ENCODE measurements at places on chromosomes 3 and 15.

DNA sequence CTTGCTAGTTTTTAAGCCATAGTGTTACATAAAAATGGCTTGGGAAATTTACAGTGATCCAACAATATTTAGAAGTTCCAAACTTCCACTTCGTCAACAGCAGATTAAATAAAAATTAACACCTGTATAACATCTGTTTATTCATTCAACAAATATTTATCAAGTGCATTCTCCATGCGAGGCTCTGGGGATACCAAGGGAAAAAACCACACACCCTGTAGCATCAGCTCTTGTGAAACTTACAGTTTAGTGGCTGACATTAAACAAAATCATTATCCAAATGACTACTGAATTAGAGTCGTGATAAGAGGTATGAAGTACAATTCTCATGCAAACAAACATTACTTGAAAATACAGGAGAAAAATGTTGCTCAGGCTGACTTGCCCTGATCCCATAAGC is 122.9 kb downstream of the DLG1 start:
- no peak for DNase-seq

DNA sequence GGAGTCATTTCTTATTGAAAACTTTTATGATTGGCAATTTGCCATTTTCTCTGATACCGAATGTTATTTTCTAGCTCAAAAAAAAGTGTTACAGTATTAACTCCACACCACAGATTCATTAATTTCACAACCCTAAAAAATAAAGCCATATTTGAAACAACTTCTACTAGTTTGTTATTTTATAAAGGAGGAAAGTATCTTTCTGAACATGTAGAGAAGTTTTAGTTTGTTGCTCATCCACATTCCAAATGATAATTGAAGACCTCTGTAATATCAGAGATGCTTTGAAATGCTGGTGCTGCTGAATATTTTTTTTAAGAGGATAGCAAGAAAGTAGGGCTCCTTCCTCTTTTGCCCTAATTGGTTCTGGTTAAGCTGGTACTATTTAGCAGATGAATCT is 1.9 kb downstream of the VGLL3 start:
- DNase-seq, result no peak

GRCh38 chr15:68618908-68619698 is 40.3 kb downstream of the CORO2B start:
- no peak for DNase-seq

DNA sequence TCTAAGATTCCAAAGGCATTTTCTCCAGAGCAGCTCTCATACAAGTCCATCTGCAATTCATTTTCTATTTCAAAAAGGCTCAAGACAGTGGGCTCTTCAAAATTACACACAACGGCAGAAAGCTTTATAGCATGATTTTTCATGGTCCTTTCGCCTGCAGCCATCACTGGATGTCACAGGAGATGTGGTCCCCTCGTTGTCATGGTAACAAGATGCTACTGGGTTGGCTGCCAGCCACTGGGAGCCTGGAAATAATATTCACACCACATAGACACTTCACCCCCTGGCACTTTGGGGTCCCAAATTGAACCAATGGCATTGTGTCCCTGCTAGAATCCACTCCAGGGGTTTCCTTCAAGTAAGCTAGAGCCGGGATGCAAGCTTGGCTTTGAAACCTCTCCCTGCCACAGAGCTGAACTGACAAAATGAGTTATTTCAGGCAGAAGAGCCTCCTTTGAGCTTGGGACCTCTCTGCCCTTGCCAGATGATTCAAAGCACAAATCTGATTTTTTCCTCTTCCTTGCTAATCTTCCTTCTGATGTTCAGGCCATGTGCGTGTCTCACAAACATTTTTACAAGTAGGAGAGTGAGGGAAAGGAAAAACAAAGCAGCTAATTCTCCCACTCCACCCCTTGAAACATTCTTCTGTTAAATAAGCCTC is 512.6 kb upstream of the ADAMTS9 start:
- DNase-seq, result no peak

DNA sequence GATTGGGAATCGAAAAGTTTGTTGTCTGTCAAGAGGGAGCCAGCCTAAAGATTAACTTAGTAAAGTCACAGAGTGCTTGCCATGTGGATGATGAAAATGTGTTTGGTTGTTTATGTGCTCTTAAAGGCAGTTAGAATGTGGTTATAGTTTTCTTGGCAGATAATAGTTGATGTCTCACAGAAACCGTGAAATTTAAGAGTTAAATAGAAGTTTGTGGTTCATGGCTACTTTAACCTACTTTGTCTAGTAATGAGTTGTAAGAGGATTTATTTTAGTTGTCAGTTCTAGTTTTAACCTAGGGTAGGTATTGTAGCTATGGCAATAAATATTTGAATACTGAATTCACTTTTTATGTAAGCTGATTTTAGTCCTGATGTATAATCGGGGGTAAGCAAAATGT is 36.4 kb upstream of the EIF3J start:
- no peak for DNase-seq

GRCh38 chr3:152376351-152377183 is 107.8 kb downstream of the MBNL1 start:
- DNase-seq, result no peak

- no peak for DNase-seq
These were observed 330.6 kb upstream of the MCTP2 start for GRCh38 chr15:93900476-93901400.

GRCh38 chr3:141442446-141442845 is 44.4 kb upstream of the RASA2 start:
- DNase-seq, result no peak

GRCh38 chr3:191314109-191314728 is 15.0 kb upstream of the CCDC50 start:
- DNase-seq, result no peak

- DNase-seq, result no peak
These were observed 57.2 kb downstream of the ITGB5 start for GRCh38 chr3:124829819-124830554.

- no peak for DNase-seq
These were observed 111.8 kb upstream of the SLC25A36 start for GRCh38 chr3:140829796-140830195.

DNA sequence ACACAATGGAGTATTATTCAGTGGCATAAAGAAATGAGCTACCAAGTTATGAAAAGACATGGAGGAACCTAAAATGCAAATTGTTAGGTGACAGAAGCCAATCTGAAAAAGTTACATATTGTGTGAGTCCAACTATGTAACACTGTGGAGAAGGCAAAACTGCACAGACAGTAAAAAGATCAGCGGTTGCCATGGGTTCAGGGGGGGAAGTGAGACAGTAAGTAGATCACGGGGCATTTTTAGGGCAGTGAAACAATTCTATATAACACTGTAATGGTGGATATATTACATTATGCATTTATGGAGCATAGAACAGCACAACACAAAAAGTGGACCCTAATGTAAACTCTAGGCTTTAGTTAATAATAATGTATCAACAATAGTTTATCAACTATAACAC is 17.6 kb downstream of the CBLB start:
- no peak for DNase-seq

DNA sequence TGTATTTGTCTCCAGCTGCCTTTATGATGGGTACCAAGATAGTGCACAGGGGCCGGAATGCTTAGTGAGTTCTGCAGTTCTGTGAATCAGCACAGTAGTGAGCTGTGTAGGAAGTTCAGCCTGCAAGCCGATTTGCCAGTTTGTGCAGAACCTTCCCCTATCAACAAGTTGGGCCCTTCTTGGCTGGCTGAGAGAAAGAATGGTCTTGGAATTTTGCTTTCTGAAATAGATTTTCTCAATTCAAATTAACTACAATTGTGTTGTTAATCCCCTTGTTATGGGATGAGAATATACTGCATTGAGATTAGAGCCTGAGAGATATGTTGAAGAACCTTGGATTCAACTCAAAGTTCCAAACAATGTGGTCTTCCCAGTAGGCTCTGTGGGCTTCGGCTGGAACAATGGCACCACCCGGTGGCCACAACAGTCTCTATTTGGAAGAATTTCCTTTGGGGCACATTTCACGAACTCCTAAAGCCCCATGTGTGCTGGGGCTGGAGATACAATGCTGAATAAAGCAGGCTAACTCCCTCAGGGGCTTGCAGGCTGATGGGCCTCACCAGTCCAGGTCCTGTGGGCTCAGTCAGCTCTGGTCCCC is 59.1 kb downstream of the TRIM42 start:
- DNase-seq, result no peak

- no peak for DNase-seq
These were observed 50.6 kb upstream of the SPATA16 start for GRCh38 chr3:173191611-173192010.

GRCh38 chr15:78308422-78309032 is 9.1 kb upstream of the SKIC8 start:
- peak; percentile 46 for DNase-seq

DNA sequence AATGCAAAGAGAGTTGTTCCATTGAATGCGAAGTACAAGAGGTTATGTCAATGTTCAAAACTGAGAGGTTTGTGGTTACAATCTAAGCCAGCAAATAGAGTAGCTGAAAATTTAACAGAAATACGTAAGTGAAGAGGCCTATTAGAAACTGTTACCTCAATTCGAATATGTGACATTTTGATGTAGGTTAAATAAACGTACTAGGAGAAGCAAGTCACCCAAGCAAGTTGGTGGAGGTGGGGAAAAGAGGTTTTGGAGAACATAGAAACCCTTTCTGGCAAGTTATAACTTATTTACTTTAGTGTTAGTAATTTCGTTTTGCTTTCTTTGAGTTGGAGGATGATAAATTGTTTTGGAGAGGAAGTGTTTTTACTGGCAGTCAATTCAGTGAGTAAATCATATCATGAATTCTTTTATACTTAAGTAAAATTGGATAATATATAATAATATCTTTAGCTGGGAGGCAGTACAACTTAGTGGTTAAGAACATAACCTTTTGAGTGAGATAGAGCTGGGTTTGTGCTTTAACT is 91.2 kb upstream of the NAALADL2 start:
- no peak for DNase-seq

DNA sequence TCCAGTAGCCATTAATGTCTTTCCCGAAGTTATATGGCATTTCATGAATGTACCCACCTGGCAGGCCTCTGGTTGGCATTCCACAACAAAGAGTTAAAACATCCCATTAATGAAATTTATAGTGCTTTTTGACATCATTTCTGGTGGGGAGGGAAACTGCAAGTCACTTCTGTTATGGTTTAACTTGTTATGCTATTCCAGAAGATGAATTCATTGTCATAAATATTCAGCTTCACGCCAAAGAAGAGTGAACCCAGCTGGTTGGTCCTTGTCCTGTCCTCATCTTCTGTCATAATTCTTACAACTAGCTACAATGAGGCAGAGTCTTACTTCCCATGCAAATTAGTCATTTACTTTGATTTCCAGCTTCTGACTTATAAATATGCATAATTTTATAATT is 471.5 kb downstream of the FGF12 start:
- no peak for DNase-seq

DNA sequence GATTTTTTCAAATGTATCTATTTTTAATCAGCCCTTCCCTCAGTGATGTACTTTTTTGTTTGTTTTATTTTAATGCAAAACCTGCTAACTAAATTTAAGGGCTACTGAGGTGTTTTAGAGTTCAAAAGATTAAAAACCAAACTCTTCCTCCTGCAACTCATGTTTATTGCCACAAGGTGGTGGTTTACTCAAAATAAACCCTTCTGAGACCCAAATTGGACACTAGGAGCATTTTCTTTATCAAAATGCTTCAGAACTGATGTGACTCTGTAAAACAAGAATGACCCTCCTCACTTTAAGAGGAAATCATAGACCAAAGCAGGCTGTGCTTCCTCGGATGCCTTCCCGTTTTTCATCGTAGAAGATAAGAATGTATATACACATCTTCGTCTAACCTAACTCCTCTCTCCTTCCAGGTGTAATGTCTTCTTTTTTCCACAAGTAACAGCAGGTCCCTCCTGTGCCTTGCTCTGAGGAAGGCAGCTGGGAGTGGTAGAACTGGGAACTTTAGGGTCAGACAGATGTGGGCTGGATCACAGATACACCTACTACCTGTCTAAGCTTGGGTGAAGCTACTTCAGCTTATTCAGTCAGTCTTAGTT is 2.9 kb upstream of the NME9 start:
- DNase-seq, result peak; percentile 33

DNA sequence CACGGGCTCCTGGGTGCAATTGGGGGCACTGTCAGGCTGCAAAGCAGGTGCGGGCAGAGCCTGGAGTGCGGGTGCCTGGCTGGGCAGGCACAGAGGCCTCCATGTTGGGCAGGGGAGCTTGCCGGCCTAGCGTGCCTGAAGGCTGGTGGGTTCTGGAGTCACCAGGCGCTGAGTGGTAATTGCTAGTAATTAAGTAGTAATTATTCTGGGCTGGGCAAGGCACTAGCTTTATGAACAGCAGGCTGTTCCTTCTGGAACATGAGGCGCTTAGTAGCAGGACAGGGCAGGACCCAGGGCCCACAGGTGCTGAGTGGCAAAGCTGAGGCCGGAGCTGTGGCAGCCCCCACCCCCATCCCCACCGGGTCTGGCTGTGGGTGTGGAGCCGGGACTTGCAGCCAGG is 25.3 kb downstream of the PLXNA1 start:
- no peak for DNase-seq

- DNase-seq, result no peak
These were observed 2.2 kb downstream of the EFHB start for GRCh38 chr3:19931767-19932188.

DNA sequence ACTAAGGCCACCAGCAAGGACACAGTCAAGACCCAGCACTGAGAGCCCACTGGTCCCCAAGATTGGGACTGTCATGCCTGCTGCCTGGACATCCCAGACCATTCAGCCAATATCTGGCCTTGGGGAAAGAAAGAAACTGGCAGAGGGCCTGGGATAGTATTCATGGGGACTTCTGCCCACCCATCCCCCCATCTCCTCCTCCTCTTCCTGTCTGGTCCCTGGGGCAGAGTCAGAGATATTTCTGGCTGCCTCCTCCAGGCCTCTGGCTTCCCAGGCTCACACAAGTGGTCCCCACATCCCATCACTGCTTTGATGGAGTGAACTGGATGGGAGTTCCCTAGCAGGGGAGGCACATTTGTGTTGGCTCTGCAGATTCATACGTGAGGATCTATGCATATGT is 4.2 kb upstream of the RASL12 start:
- no peak for DNase-seq

- DNase-seq, result no peak
These were observed 49.1 kb downstream of the FMN1 start for GRCh38 chr15:33145447-33145846.

DNA sequence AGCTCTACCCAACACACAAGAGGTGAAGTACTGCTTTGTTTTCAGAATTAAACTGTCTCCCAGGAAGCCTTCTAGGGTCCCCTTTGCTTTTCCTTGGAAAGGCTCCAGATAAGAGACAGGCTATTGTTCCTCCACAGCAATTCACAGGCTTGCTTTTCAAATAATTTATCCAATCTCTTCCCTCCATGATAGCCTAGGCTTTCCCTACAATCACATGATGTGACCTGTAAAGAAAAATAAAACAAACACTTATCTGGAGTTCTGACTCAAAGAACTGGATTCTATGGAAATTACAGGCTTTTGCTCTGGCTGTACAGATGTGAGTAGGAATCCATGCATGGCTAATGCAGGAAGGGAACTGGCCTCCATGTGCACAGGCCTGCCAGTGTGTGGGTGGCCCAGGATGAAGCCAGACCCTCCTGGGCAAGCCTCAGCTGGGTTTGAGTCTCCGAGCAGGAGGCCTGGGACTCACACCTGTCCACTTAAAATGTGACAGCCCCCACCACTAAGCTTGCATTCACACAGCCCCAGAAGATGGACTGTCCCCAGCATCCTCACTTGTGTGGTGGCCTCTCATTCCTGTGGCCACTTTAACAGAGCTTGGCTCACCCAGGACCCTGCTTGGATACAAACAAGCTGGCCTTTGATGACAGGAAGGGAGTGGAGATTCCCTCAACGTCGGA is 75.8 kb upstream of the LEKR1 start:
- DNase-seq, result no peak
